ENCODE measurements at places on chromosomes 1 and 21.

DNA sequence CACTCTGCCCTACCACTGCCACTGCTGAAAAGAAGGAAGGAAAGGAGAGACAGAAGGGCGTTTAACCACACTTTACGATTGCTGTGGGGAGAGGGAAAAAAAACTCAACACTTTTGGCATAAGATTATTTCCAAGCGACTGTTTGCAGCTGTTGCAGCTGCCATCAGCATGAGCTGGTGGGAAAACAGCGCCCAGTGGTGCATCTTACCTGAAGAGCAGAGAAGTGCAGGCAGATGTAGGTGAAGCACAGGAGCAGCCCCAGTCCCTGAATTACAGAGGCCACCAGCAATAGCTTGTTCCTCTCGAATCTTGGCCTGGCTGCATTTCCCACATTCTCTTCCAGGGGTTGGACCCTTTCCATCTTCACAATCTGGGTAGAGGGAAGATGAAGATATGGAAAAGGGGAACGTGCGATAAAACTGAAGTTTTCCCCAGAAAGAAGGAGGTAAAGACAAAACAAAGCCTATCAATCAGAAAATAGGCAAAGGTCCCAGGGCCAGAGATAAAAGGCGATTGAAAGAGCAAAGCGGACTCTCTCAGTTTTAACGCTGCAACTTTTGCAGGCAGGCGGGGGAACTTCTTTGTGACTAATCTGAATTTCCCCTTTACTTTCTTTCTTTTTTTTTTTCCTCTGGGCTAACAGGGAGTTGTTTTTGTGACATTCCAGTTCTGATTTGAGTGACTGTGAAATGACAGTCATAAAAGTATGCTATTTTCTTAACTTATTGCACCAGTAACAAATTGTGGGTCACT is at the start of gene TNFSF4:
TNFSF4 (minus strand) TSS at position 516 of the 753 bp plus-strand sequence; CDS start at position 361, 155 bp downstream.
- DNase-seq: no peak

- DNase-seq: peak; percentile 86
Observed at GRCh38 chr1:154328318-154329151, 3.2 kb downstream of the ATP8B2 start.

DNA sequence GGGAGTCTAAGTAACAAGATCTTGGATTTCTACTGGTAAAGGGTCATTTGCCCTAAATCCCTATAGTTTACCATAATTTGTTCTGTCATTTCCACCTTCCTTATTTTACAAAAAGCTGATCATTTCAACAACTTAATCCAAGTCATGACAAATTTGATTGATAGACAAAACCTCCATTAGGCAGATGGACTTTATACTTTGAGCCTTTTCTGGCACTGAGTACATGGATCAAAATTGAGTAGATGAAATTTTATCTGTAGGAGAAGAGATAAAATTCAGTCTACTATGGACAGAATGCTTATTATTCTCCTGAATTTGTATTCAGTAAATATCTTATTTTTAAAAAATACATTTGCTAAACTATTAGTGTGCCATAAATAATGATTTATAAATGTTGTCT is 62.6 kb upstream of the NRIP1 start:
- no peak for DNase-seq

- DNase-seq: no peak
Observed at GRCh38 chr1:221912230-221912629, 170.3 kb upstream of the DUSP10 start.

DNA sequence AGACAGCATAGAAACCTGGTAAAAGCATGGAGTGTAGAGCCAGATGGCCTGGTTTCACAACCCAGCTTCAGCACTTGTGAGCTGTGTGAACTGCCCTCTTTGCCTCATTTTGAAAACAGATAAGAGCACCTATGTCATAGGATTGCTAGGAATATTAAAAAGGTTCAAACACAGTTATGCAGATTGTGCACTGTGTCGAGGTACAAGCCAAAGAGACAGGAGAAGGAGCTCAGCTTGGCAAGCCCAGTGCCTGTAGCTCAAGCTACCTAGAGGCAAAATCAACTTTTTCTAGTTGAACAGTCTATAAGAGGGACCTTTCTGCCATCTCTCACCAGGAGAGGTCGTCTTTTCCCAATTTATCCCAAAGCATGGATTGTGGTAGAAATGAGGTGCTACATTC is 5.0 kb downstream of the CHODL start:
- no peak for DNase-seq

- no peak for DNase-seq
Observed at GRCh38 chr1:57206038-57206437, 217.8 kb downstream of the DAB1 start.

DNA sequence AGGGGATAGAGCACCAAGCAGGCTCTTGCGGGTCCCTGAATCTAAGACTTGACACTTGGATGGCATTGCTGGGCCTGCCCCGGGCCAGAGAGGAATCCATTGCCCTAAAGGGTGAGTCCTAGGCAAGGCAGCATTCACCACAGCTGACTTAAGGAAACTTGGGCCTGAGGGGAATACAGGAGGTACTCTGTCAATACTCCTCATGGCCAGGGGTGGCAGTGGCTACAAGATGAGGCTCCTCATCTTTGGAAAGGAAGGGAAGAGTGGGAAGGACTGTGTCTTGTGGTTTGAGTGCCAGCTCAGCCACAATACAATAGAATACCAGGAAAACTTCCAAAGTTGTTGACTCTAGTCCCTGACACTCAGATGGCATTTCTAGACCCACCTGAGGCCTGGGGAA is 5.1 kb downstream of the KRTAP22-1 start:
- no peak for DNase-seq

DNA sequence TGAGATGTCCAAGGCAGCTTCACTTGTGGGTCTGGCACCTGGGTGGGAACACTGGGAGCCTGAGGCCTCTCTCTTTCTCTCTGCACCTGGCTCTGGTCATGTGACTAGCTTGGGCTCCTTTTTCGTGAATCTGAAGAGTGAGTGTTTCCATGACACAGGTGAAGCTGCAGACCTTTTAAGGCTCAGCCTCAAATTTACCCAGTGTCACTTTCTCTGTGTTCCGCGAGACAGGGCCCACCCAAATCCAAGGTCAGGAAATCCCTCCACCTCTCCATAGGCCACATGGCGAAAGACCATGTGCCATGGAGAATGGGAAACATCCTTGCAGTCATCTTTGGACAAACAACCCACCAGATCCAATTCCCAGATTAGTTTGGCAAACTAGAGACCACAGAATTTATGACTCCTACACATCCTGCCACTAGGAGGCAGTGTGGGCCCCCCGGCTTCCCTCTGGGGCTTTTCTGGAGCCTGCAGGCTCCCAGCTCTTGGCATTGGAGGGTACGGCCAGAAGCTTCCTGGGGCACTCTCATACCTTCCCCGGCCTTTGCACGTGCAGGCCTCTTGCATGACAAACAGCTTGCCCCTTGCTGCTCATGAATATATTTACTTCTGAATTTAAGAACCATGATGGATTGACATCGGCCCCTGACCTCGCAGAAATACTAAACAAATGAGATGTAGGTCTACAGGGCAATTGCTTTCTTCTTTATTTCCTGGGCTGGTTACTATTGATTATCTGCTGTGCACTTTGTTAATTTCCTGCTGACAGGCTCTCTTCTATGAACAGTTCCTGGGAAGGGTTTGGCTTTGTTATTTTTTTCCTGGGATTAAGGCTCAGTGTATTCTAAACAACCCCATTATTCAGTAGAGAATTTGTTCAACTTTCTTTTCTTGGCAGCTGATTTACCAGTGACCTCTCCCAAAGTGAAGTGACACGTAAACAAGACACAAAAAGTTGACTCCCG is 180.7 kb downstream of the KAZN start:
- peak; percentile 4 for DNase-seq

DNA sequence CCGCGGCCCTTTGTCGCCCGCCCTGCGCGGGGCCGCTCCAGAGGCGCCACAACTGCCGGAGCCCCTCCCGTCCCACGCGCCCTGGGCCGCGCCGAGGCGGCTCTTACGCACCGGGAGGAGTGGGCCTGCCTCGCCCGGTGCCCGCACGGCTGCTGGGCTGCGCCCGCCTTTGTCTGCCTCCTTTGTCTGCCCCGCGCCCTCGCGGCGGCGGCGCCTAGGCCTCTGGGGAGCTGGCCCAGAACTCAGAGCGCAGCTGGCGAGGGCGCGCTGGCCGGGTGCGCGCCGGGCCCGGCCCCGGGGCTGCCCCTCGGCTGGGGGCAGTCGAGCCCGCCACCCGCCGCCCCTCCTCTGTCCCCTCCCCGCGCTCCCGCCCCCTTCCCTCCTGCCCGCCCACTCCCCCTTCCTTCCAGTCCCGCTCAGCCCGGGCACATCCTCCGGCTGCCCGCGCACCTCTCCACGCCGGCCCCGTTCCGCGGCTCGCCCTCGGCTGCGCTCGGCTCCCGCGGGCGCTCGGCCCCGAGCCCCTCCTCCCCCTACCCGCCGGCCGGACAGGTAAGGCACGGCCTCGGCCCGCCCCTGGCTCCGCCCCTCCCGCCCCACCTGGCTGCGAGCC is at the start of gene DRAXIN:
DRAXIN (plus strand) TSS at position 409 of the 613 bp plus-strand sequence. CDS start 14,549 bp downstream, outside the sequence.
- no peak for DNase-seq

Data from activated CD8-positive, alpha-beta memory T cell treated with anti-CD3 and anti-CD28 coated beads for 1 hour (primary cell).